ENCODE measurements at places on chromosomes 4 and X. TPM values are rescaled to one million over a fixed set of nuclear protein-coding genes. Genes with fewer than 3 reads are reported as not detected.

Gene UGT8
- polyA plus RNA-seq: 0.93 TPM

Gene CPLX1
- 0.05 TPM for polyA plus RNA-seq

Gene DDIT4L
- polyA plus RNA-seq: 0.22 TPM

Gene GTPBP6
- polyA plus RNA-seq: 16.7 TPM

Gene DNAAF6
- not detected for polyA plus RNA-seq

Gene MGAT4D
- polyA plus RNA-seq: not detected

Gene SCRG1
- polyA plus RNA-seq: not detected

Gene RNF212
- 0.28 TPM for polyA plus RNA-seq

Gene TLR3
- polyA plus RNA-seq: 9.3 TPM

Gene REELD1
- not detected for polyA plus RNA-seq

Gene PLAC1
- polyA plus RNA-seq: 13.7 TPM

Gene TSPAN5
- polyA plus RNA-seq: 45.5 TPM

Gene SEPTIN11
- 68.3 TPM for polyA plus RNA-seq

Gene PWWP3B
- 0.16 TPM for polyA plus RNA-seq

Gene CAPN6
- polyA plus RNA-seq: 0.06 TPM

Gene BMP3
- polyA plus RNA-seq: not detected

Gene MPC1L
- polyA plus RNA-seq: not detected

Gene EFNB1
- polyA plus RNA-seq: 90.3 TPM

Gene FAM9B
- polyA plus RNA-seq: not detected

Data from keratinocyte (primary cell).